Stimulated activated naive CD8-positive, alpha-beta T cell treated with anti-CD3 and anti-CD28 coated beads, Interleukin-15, Interleukin-2, amounts not matched to agents 100 U/mL and 50 U/mL, for 24 hours (primary cell): ENCODE measurements at places on chromosomes 2 and 18.

- DNase-seq, result no peak
Measured at GRCh38 chr2:72415241-72415661, 267.6 kb upstream of the CYP26B1 start.

DNA sequence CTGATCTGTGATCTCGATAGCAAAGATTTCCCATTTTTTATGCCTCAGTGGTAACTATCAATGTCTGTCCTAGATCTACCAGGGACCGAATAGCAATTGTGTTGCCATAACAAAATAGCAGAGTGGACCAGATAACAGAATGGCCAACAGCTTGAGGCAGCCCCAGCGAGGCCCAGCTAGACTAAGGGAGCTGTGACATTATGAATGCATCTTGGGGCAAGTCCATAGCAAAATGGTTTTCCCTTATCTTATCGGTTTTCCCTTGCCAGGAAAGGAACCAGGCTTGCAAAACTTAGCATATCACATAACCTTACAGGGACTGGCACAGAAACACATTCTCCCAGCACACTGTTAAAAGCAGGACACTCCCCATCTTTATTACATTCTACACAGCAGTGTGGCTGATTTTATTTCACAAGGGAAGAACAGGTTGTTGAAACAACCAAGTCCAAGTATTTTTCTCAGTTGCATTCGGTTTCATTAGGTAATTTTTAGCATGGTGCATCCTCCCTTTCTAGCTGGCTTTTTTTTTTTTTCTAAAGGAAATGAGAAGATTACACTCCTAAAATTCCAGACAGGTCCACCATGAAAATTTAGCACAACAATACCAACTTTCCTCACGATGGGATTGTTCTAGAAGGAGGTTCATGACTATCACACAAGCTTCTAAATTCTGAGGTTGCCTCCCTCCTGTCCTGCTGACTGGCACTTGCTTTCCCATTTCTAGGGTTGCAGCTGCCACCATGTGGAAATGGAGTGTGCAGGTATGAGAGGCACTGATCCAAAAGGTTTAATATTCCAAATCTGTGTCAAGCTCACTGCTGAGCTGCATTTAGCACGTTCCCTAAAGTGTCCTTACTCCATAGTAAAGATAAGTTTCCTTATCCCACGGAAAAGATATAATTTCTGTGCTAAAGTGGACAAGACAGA, 97.0 kb upstream of the SLC35G4 start:
- no peak for DNase-seq

DNA sequence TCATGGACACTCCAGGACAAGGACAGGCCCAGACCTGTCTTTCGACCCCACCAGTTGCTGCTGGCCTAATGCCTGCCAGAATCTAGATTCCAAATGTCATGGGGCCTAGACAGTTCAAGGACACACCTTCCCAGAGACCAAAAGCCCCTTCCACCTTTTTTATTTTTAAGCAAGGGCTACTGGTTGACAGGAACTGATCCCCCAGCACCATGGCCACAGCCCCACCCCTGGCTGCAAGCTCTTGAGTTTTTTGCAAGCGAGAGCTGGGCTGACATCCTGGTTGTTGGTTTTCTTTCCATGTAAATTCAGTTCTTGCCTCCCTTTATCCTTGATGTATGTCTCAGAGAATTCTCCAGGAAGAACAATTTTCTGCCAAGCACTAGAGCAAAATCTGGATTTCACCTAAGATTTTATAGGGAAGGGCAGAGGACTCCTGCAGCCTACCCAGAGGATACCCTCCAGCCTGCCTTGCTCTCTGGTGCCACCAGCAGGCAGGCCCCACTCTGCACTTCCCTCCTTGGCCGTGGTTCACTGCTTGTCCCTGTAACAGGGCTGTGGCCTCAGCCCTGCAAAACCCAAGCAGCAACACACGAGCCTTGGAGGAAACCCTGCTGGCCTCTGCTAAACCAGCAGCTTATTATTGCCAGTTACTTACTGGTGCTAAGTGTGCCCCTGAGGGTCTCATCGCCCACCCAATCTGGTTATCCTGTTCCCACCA, 97.7 kb downstream of the TWIST2 start:
- DNase-seq, result peak; percentile 17

- DNase-seq, result no peak
Measured at GRCh38 chr18:45505497-45506206, 109.6 kb upstream of the SLC14A2 start.

GRCh38 chr2:12787891-12788801, 71.4 kb downstream of the TRIB2 start:
- DNase-seq, result no peak

- DNase-seq, result no peak
Measured at GRCh38 chr2:219444566-219445091, 10.0 kb downstream of the SPEG start.

- DNase-seq, result no peak
Measured at GRCh38 chr2:99928470-99929053, 213.8 kb downstream of the AFF3 start.

- DNase-seq, result no peak
Measured at GRCh38 chr2:157473581-157473980, 29.7 kb upstream of the CYTIP start.

DNA sequence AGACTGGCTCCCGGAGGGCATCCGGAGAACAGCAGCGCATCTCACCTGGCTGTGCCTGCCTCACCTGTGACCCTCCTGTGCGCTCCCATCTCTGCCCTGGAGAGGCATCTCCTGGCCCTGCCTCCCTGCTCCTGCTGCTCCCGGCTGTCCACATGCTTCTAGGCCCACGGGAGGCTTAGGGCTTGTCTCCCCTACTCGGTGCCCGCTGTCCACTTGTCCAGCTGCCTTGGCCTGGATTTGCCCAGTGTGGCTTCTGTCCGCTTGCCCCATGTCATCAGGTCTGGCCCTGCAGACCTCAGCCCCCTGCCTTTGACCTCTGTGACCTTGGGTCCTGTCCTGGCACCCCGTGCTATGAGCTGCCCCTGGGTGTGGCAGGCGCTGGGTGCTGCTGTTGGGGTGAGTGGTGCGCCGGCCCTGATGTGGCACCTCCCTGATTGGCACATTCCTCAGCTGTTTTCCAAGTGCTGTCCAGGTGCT, 4.5 kb downstream of the BOK start:
- DNase-seq, result no peak

DNA sequence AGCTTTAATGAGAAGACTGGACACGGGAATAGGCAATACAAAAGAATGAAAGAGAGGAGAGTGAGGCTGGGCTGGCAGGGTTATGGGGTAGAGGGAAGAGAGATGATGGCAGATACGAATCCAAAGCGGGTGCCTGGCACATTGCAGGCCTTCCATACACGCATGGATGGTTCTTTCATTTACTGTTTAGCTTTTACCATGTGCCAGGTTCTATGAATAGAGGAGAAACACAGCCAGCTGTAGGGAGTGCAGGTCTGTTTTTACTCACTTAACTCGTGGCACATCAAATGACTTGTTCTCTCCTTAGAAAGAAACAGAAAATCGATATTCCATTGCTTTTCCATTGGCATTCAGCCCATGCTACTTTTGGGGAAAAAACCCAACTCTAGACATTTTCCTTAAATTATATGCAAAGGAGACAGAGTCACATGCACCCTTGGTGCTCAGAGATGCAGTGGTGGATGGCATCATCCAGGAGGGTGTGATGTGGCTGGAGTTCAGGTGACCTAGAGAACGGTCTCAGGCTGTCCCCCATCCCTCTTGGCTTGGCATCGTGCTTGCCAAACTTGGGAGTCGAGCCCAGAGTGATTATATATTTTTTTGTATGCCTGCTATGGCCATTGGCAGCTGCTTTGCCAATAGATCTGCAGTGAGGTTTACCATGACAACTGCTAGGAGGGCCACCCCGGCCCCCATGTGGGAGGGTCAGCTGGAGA, 6.2 kb downstream of the LTBP1 start:
- DNase-seq, result no peak

- peak; percentile 64 for DNase-seq
Measured at GRCh38 chr2:44392338-44392943, 30.7 kb downstream of the CAMKMT start.
